ENCODE measurements at places on chromosomes 16 and 17.

DNA sequence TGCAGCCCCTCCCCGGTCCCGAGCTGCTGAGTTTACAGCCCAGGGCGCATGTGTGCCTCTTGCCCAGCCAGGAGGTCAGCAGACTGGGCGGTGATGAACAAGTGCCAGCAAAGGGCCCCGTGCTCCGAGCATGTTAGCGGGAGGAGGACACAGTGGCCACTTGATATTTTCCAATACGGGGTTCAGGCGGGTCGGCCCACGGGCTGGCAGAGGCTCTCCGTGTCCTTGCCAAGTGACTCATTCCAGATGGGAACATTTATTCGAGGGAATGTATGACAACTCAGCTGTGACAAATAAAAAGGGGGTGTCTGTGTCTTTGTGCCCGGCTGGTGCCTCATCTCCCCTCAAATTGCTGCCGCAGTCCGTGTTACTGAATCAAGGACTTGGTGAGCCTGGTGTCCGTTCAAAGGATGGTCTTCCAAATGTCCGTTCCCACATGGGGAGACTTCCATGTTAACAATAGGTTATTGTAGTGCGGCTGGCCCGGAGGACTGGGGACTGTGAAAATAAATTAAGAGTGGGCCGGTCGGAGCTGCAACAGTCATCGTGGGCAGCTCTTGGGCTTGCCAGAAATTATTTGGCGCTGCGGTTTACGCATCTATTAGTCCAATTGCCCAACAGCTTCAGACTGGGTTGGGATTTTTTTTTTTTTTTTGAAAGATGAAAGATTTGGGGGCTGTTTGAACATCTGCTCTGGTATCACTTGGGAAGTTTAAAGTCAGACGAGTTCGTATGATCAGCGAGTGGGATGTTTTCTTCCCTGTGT lies 174.0 kb upstream of the CIBAR2 start:
- DNase-seq, result no peak

DNA sequence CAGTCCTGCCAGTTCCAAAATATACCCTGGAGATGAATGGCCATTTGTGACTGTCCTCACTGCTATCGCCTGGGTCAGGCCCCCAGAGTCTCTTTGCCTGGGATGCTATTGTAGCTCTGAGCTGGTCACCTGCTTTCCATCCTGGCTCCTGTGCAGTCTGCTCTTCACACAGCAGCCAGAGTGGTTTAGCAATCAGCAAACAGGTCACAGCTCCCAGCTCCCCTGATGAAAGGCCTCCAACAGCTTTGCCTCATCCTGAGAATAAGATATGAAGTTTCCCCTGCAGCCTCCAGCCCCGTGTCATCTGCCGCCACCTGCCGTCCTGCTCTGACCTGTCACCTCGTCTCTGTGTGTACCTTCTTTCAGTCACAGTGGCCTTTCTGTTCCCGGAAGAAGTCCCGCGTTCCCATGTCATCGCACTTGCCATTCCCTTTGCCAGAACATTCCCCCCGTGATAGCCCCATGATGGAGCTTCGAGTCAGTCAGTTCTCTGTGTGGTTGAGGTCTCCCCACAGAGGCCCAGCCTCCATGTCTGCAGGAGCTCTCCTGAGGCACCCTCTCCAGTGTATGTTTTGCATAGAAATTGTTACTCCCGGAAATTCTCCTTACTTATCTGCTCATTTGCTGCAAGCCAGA lies 281.5 kb downstream of the SNX29 start:
- DNase-seq, result no peak

GRCh38 chr16:20141956-20142355 lies 68.3 kb upstream of the GPR139 start:
- no peak for DNase-seq

DNA sequence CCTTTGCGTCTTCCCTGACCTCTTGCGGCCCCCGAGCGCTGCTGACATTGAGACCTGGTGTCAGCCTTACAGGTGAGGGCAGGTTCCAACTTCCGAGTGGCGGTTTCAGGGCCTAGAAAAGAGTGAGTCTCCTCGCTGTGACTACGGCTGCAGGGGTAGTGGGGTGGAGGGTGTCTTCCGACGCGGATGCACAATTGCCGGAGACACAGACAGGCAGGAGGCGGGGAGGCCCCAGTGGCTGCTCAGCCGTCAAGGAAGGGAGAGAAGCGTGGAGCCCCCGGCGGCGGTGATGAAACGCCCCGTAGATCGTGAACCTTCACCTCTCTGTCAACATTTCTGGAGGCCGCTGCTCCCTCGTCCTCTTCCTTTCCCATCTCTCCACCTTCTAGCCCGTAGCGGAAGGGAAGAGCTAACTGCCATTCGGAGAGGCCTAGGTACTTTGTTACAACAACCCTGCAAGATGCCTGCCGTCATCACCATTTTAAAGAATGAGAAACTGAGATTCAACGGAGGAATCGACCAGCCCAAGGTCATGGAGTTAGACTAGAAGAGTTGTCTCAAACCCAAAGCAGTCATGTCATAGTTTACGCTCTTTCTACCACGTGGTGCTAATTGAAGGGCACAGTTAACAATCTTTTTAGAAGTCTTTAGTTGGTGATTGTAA lies 485 bp downstream of the DNAJA3 start:
- no peak for DNase-seq

DNA sequence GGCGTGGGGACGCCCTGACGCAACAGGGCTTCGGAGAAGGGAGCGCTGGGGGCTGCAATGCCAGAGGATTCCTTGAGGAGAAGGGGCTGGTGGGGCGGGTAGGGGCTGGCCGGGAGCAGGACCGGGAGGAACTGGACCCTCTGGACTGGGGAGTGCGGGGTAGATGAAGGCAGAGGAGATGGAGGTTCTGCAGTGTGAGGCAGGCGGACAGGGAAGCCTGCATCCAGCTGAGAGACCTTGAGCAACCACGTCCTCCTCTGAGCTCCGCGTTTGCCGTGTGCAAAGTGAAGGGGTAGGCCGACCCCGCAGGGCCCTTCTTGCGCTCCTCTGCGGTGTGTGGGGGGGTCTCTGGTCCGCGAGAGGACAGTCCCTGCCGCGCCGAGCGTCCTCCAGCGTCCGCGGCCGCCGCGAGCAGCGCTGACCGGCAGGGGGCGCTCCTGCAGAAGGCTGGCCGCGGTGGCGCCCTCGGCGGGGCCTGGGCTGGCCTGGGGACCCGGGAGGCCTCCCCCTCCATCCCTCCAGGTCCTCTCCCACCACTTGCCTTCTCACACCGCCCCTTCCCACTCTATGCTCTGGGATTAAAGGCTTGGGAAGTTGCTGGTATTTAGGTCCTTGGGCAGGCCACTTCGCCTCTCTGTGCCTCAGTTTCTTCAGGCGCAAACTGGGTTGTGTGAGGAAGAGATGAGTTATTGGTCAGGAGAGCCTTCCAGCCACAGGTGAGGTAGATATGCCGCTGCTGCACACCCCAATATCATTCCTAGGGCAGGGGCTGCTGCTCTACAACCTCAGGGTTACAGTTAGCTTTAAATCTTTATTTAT lies 9.6 kb upstream of the WNT9B start:
- no peak for DNase-seq

DNA sequence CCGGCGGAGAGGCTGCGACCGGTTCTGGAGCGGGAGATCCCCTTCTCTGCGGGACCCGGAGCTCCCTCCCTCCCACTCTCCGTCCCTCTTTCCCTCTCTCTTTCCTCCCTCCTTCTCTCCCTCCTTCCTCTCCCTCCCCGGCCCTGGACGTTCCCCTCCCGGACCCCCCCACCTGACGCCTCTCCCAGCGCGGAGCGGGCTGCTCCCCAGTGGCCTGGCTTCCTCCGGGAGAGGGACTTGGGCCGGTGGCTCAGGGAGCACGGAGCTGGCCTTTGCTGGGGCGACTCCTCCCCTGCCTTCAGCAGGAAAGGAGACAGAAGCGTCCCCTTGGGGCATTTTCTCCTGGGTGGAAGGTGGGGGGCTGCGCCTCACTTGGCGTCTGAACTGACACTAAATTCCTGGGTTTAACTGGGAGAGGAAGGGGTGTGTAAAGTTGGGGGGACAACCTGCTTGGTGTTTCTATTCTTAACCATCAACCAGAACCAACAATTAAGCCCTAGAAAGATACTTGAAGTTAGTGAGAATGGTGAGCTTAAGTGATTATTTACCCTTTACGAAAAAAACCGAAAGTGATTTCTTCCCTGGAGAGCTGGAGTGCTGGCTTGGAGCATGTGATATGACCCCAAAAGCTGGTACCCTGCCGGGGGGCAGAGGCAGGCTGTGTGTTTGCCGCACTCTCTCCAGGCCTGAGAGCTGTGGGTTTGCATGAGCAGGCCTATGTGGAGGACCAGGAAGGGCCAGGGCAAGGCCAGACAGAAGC lies 775 bp downstream of the SPIRE2 start:
- DNase-seq, result no peak

- DNase-seq, result no peak
Observed at GRCh38 chr17:8031261-8031661, 7.6 kb upstream of the ALOX15B start.

DNA sequence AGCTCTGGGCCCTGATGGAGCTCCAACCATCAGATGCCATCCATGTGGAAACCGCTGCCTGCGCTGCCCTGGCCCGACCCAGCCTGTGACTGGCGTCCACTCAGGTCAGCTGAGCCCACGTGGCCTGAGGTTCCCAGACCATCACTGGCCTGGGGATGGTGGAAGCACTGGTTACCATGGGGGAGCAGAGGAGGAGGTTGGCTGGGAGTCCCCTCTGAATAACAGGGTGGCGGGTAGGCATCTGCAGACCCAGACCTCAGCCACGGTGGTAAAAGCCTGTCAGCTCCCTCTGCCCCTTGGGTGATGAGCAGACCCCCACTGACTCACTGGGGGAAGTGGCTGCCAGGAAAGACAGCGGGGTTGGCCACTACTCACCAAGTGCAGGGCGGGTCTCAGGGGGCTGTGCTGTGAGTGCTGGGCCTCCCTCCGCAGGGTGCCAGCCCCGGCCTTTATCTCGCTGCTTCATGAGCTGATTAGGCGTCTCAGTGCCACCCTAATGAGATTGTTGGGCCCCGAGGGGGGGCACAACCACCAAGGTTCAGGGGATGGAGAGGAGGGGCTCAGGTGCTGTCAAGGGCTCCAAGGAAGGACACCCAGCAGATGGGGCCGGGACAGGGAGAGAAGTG lies at the start of gene PDE6G:
TSS of gene PDE6G (minus strand) at position 425 of the 626 bp plus-strand sequence. CDS start 3,237 bp downstream, outside the sequence.
- DNase-seq, result no peak

- no peak for DNase-seq
Observed at GRCh38 chr16:2062801-2063200, 15.0 kb downstream of the TSC2 start.

GRCh38 chr17:80794281-80795089 lies 197.2 kb upstream of the CHMP6 start:
- no peak for DNase-seq

- DNase-seq, result no peak
Observed at GRCh38 chr16:79154086-79154485, 446.5 kb downstream of the MAF start.

DNA sequence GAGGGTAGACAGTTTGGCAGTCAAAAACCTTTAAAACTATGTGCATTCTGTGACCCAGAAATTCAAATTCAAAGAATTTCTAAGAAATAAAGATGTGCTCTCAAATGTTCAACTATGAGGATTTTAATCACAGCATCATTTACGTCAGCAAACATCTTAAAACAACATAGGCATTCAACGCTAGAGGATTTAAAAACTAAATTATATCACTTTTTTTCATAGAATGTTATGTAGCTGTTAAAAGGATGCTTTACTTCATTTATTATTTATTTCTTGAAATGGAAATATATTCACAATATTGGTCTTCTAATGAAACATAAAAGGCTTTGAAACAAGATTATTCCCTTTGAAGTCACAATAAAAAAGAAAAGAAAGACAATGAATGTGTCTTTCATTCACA lies 3.6 kb downstream of the GLP2R start:
- DNase-seq, result no peak

All from stimulated activated CD4-positive, alpha-beta T cell treated with anti-CD3 and anti-CD28 coated beads, Interleukin-1b, Interleukin-23, amount 100 ng/mL, for 1 hour (primary cell).